Fibroblast of the aortic adventitia (primary cell): ENCODE measurements at places on chromosomes 2 and 18. TPM values are rescaled to one million over a fixed set of nuclear protein-coding genes. Genes with fewer than 3 reads are reported as not detected.

KDM3A gene
- 28.9 and 52.5 TPM in 2 replicates for total RNA-seq

CCDC138 gene
- total RNA-seq = 4.5 and 8.5 TPM in 2 replicates

NMUR1 gene
- not detected in 2 replicates for total RNA-seq

PROKR1 gene
- total RNA-seq = not detected in 2 replicates

MARCHF4 gene
- total RNA-seq = 0.57 and 1.3 TPM in 2 replicates
